Pancreas (tissue), 10 donors: ENCODE measurements at places on chromosomes 1 and 21. TPM values are rescaled to one million over a fixed set of nuclear protein-coding genes. Genes with fewer than 3 reads are reported as not detected.

The NCF2 gene
- total RNA-seq, result 1.3 TPM

The IGSF3 gene
- 2.7 TPM for total RNA-seq

The NME7 gene
- total RNA-seq, result 7.2 TPM

The PLPP3 gene
- 29.6 TPM for total RNA-seq

The GPR25 gene
- not detected for total RNA-seq

The DENND2D gene
- 11.1 TPM for total RNA-seq

The CRB1 gene
- total RNA-seq, result not detected

DNA sequence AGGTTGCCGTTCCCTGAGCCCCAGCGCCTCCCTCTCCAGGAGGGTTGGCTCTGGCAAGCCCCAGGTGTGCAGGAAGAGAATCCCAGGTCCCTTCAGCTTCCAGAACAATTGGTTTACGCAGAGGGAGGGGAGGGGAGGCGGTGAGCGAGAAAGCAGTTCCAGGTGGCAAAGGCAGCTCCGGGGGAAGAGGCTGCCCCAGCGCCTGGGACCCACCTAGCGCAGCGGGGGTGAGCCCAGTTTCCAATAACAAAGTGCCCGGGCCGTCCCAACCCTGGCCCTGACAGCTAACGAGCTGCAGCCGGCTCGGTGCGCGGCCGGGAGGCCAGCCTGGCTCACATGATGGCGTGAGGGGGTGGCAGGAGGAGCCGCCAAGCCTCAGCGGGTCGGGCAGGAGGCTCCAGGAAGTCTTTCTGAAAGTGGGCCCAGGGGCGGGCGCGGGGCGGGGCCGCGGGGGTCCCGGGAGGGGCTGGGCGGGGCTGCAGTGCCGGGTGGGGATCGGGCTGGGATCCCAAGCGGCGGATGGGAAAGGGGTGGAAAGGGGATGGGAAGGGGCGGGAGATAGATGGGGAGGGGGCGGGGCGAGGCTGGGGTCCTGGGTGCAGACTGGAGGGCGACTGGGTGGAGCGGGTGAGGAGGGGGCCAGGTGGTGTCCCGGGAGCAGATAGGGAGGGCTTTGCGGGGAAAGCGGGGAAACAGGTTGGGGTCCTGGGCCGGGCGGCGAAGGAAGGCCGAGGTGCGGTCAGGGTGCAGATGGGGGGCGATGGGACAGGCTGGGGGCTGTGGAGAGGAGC, 22.8 kb downstream of the DHRS3 start:
- H3K27me3 ChIP-seq, result no peaks in the 10 kb centered on the region
- peaks cover 44% of the 10 kb centered on the region for H3K4me1 ChIP-seq
- no peaks in the 10 kb centered on the region for H3K36me3 ChIP-seq

GRCh38 chr1:185157599-185158412, 839 bp downstream of the SWT1 start:
- peaks cover 8% of the 10 kb centered on the region for H3K4me1 ChIP-seq
- no peak for DNase-seq
- peak overlapping the region; percentile 98 for H3K27ac ChIP-seq

DNA sequence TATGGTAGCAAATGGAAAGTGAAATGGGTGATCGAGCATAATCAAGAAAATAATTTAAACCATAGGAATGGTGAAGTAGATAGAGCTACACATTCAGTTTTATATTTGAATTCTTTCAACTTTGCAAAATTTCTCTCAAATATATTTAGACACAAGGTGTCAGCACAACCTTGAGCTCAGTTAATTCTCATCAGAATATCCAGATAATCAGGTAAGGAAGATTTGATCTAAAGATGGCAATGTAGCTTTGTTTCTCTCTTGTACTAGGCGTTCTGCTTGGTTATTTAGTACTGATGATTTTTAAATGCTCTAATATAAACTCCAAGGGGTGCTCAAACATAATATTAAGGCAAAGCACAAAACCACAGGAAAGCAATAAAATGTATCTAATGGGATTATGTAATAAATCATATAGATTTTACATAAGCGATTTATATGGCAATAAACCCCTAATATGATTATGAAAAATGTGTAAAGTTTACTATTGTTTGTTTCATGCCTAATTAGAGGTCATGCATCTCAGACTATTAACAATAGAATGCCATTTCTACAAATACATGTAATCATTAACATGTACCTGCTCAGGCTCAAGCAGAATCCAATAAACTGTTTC, 32.4 kb upstream of the SERTAD4 start:
- no peaks in the 10 kb centered on the region for H3K36me3 ChIP-seq
- H3K27ac ChIP-seq, result no peak overlapping the region
- no peak overlapping the region for H3K4me3 ChIP-seq
- no peak for DNase-seq
- no peaks in the 10 kb centered on the region for H3K4me1 ChIP-seq

DNA sequence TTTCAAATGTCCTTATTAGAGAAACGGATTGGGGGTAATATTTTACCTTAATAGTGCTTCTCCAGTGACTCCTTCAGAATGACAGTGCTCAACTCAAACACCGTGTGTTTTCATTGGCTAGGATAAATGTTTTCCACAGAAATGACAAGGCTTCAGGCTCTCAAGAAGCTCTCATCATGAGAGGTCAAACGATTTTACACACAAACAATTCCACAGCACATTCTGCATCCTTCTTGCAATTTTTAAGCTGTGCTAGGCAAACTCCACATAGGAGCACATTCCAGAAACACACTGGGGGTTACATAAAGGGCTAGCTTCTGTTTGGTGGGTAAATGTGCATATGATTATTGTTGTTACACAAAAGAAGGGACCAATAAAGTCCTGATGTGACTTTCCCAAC, 75.5 kb upstream of the IPO9 start:
- no peak overlapping the region for H3K4me3 ChIP-seq
- H3K27me3 ChIP-seq, result no peaks in the 10 kb centered on the region
- no peak overlapping the region for H3K27ac ChIP-seq
- H3K36me3 ChIP-seq, result no peaks in the 10 kb centered on the region

DNA sequence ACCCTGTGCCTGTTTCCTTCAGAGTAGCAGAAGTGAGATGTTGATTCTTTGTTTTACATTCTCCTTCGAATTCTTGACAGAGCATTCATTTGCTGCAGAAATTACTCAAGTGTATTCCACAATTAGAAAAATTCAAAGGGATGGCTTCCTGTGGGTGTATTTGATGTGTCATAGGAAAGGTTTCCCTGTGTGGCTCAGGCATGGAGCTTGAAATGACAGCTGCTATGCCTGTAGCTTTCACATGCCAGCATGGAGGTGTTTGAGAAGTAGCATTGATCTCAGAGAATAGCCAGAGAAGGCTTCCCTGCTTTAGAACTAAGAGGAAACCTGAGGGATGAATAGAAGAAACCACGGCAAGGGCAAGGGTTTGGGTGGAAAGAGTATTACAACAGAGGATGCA, 317.2 kb upstream of the DEPDC1 start:
- DNase-seq, result no peak
- no peaks in the 10 kb centered on the region for H3K27me3 ChIP-seq
- no peak overlapping the region for H3K27ac ChIP-seq
- no peak overlapping the region for H3K4me3 ChIP-seq
- H3K4me1 ChIP-seq, result no peaks in the 10 kb centered on the region

DNA sequence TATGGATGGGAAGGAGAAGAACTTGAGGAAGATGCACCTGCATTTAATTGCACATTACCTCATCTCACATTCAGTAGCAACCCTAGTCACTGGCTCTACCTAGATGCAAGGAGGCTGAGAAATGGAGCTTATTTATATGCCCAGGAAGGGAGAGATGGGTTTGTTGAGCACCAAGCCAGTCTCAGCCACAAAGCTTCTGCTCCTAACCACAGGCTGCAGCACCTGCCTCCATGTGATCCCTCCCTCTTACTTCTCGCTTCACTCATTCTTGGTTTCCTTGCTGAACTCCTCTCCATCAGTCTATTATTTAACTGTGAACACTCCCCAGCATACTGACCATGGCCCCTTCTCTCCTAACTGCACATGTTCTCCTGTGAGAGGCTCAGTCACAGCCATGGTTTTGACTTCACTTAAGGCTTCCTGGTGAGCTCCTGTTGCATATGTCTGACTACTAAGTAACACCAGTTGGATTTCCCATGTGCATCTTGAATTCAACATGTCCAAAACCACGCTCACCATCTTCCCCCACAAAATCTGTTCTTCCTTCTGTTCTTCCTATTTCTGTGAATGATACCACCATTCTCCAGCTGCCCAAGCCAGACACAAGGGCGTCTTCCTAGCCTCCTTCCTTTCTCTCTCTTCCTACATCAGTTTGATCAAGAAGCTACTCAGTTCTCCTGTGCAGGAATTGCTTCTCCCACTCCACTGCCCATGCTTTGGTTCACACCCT, 139.8 kb downstream of the AK5 start:
- H3K27ac ChIP-seq, result no peak overlapping the region
- DNase-seq, result no peak
- H3K4me3 ChIP-seq, result no peak overlapping the region
- H3K36me3 ChIP-seq, result peaks cover 3% of the 10 kb centered on the region

- H3K27me3 ChIP-seq, result no peaks in the 10 kb centered on the region
- no peak overlapping the region for H3K27ac ChIP-seq
- no peaks in the 10 kb centered on the region for H3K4me1 ChIP-seq
- no peak for DNase-seq
Observed at GRCh38 chr21:44760376-44760775, 41.2 kb downstream of the UBE2G2 start.

GRCh38 chr1:196546272-196547111, 61.7 kb downstream of the KCNT2 start:
- no peaks in the 10 kb centered on the region for H3K27me3 ChIP-seq
- DNase-seq, result no peak
- no peak overlapping the region for H3K4me3 ChIP-seq
- no peaks in the 10 kb centered on the region for H3K4me1 ChIP-seq
- H3K36me3 ChIP-seq, result no peaks in the 10 kb centered on the region

DNA sequence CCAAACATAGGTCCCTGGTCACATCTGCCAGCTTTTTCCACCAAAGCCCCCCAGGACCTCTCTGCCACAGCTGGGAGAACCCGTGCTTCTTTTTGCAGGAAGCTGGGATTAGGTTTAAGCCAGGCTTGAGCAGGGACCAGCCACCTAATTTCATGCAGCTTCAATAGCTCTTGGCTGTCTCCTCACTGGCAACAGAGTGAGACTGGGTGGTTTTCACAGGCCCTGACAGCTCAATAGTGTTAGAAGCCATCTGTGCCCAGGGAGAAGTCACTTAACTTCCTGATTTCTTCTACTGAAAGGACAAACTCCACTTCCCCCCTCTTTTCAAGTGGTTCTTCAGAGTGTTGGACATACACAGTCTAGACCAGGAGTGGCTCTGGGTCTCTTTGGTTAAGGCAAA, 20.4 kb upstream of the SRSF4 start:
- H3K27ac ChIP-seq, result peak overlapping the region; percentile 42
- H3K4me3 ChIP-seq, result no peak overlapping the region
- H3K27me3 ChIP-seq, result no peaks in the 10 kb centered on the region
- peaks cover 4% of the 10 kb centered on the region for H3K4me1 ChIP-seq

DNA sequence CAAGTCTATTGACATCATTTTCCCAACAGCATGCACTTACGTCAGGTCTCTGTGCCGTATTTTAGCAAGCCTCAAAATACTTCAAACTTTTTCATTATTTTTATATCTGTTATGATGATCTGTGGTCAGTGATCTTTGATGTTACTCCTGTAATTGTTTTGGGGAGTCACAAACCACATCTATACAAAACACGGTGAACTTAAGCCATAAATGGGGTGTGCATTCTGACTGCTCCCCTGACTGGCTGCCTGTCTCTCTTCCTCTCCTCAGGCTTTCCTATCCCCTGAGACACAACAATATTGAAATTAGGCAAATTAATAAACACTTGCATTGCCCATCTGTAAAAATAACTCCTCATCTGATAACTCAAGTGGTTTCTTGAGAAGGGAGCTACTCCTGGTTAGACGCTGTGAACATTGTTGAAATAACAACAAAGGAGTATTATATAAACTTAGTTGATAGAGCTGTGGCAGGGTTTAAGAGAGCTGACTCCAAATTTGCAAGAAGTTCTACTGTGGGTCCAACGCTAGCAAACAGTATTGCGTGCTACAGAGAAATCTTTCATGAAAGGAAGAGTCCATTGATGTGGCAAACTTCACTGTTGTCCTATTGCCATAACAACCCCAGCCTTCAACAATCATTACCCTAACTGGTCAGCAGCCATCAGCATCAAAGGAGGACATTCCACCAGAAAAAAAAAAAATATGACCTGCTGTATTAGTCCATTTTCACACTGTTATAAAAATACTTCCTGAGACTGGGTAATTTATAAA, 105.8 kb upstream of the DSCAM start:
- H3K27me3 ChIP-seq, result no peaks in the 10 kb centered on the region
- H3K27ac ChIP-seq, result no peak overlapping the region
- no peaks in the 10 kb centered on the region for H3K4me1 ChIP-seq
- no peaks in the 10 kb centered on the region for H3K36me3 ChIP-seq
- H3K4me3 ChIP-seq, result no peak overlapping the region

- no peaks in the 10 kb centered on the region for H3K4me1 ChIP-seq
- H3K27me3 ChIP-seq, result no peaks in the 10 kb centered on the region
- DNase-seq, result no peak
Observed at GRCh38 chr1:63024132-63024531, 240.2 kb downstream of the ATG4C start.

GRCh38 chr1:9340864-9341263, 48.2 kb downstream of the SPSB1 start:
- no peaks in the 10 kb centered on the region for H3K36me3 ChIP-seq
- H3K4me1 ChIP-seq, result peaks cover 18% of the 10 kb centered on the region
- no peak for DNase-seq

GRCh38 chr1:171781176-171781875, at the start of gene METTL13:
TSS of gene METTL13 (plus strand) at chr1:171781660. CDS start at chr1:171781968, 308 bp downstream.
- H3K27ac ChIP-seq, result peak within 1 kb of the TSS; percentile 82
- peak within 1 kb of the TSS; percentile 79 for H3K4me3 ChIP-seq
- DNase-seq, result peak; percentile 97
- H3K36me3 ChIP-seq, result no peaks in the 10 kb centered on the region
- peaks cover 19% of the 10 kb centered on the region for H3K4me1 ChIP-seq

GRCh38 chr1:212613440-212614335, 5.1 kb downstream of the ATF3 start:
- no peak overlapping the region for H3K4me3 ChIP-seq
- H3K27ac ChIP-seq, result no peak overlapping the region
- H3K4me1 ChIP-seq, result peaks cover 15% of the 10 kb centered on the region
- no peak for DNase-seq
- peaks cover 36% of the 10 kb centered on the region for H3K36me3 ChIP-seq
- H3K27me3 ChIP-seq, result no peaks in the 10 kb centered on the region

DNA sequence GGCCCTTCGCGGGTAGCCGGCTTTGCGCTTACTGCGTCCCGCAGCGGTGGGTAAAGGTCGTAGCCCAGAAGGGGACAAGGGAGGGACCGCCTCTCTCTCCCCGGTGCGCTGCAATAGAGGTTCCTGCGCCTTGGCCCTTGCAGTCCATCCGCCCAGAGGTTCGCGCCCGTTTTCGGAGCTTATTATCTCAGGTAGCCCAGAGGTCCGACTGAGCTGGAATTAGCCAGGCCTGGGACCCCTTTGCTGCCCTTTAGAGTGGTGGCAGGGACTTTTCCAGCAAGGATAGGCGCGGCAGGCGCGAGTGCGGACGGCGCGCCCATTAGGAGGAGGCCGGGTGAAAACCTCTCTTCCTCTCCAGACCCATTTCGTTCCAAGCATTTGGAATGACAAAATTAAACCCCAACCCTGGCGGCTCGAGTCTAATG, 5.0 kb downstream of the LHX4 start:
- peaks cover 86% of the 10 kb centered on the region for H3K27me3 ChIP-seq
- no peak overlapping the region for H3K4me3 ChIP-seq
- peaks cover 20% of the 10 kb centered on the region for H3K4me1 ChIP-seq
- no peak overlapping the region for H3K27ac ChIP-seq
- no peaks in the 10 kb centered on the region for H3K36me3 ChIP-seq

GRCh38 chr1:236122176-236122575, 20.2 kb upstream of the GPR137B start:
- H3K27ac ChIP-seq, result no peak overlapping the region
- no peaks in the 10 kb centered on the region for H3K36me3 ChIP-seq
- no peaks in the 10 kb centered on the region for H3K4me1 ChIP-seq
- DNase-seq, result no peak

GRCh38 chr1:224141693-224142092, 27.8 kb downstream of the FBXO28 start:
- H3K4me1 ChIP-seq, result no peaks in the 10 kb centered on the region
- H3K36me3 ChIP-seq, result no peaks in the 10 kb centered on the region
- H3K27ac ChIP-seq, result no peak overlapping the region
- DNase-seq, result no peak
- no peaks in the 10 kb centered on the region for H3K27me3 ChIP-seq
